ENCODE measurements at places on chromosomes 6 and 20.

GRCh38 chr6:107809966-107810365 lies 14.1 kb downstream of the SCML4 start:
- DNase-seq: no peak

DNA sequence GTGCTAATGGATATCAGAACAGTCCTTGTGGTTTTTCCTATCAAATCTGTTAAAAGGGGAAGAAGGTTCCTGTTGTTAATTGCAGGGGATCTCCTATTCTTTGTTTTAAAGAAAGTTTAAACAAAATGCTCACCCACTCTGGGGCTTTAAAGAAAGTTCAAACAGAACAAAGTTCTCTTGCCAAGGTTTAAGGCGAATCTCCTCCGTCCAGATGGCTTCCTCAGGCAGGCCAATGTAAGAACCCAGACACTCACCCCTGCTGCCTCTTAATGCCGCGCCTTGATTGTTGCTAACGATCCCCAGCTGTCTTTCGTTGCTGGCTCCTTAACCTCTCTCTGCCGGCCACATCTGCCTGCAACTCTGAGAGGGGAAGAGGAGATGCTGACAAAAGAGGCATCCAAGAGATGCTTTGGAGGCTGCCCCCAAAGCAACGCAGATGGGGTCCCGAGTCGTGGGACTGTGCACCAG lies 235.0 kb upstream of the PRDM1 start:
- peak; percentile 18 for DNase-seq

DNA sequence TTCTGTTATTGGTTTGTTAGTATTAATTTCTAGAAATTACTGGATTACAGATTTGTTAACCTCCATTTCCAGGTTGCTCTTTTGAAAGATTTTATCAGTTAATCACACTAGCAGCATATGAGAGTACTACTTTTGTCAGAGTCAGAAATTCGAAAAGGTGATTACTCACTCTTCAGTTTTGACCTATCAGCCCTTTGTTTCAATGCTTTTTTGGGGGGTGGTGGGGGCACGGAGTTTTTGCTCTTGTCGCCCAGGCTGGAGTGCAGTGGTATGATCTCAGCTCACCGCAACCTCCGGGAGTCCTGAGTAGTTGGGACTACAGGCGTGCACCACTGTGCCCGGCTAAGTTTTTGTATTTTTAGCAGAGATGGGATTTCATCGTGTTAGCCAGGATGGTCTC lies 149.2 kb downstream of the JARID2 start:
- DNase-seq: no peak

- DNase-seq: peak; percentile 52
These were observed 60.2 kb downstream of the CTCFL start for GRCh38 chr20:57464642-57465211.

GRCh38 chr6:5869676-5870075 lies 137.0 kb downstream of the NRN1 start:
- no peak for DNase-seq

GRCh38 chr6:148223424-148223842 lies 119.2 kb upstream of the SASH1 start:
- DNase-seq: no peak

Data from GM23338 (cell line).